ENCODE measurements at places on chromosomes 3 and 15.

GRCh38 chr3:131077904-131078303, 51.2 kb downstream of the NEK11 start:
- DNase-seq, result no peak

DNA sequence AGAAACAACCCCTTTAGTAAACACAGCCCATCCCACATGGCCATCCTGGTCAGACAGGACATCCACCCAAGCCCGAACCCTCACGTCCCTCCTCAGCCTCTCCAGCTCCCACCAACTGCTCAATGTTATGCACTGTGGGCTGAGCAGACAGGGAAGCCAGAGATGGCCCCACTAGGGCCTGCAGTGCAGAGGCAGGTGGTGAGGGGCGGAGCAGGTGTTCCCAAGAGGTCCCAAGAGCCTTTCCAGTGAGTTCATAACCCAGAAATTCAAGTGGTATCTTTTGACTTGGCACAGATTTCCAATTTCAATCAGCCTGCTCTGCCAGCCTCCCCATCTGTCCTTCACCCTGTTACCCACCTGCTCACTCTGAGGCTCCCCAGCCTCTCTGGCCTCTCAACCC, 130.3 kb downstream of the LIPC start:
- no peak for DNase-seq

- DNase-seq, result no peak
Measured at GRCh38 chr3:130627882-130628281, 110.9 kb downstream of the COL6A6 start.

DNA sequence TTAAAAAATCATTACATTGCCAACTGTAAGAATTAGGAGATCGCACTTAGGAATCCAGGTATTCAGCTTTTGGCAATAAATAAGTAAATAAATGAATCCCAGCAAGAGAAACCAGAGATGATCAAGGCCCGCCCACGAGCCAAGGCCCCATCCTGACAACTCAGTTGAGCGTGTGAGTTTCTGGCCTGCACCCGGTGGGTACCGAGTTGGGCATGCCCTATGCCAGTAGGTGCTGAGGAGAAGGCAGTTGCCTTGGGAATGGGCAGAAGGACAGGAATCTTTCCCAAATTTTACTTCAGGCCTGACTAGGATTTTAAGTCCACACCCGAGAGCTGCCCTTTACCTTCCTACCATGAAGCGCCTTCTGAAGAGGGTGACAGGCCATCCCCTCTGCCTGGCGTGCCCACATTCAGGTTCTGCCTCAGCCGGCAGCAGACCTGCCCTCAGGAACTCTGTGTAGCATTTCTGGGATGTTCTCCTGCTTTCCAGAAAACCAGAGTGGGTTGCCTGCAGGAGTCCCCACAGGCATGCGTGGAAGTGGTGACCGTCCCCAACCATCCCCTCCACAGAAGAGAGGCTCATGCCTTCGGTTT, 99.3 kb upstream of the ALDH1A3 start:
- DNase-seq, result no peak

DNA sequence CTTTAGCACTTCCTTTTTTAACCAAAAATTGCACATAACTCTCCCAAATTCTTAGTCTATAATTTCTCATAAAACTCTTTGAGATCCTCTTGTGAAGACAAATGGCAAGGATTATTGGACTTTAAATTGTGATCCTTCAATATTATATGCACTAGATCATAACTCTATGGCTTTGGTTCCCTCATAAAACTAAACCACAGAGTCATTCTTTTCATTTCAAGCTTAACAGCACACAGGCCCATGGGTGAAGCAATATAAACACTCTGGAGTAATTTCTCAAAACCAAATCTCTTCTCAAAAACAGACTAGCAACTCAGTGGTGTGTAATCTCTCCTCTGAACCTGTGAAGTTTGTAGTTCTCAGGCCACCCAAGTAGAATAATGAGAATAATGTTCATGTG, 171.0 kb upstream of the NECTIN3 start:
- no peak for DNase-seq

- no peak for DNase-seq
Measured at GRCh38 chr15:36511594-36511993, 67.8 kb upstream of the CDIN1 start.

DNA sequence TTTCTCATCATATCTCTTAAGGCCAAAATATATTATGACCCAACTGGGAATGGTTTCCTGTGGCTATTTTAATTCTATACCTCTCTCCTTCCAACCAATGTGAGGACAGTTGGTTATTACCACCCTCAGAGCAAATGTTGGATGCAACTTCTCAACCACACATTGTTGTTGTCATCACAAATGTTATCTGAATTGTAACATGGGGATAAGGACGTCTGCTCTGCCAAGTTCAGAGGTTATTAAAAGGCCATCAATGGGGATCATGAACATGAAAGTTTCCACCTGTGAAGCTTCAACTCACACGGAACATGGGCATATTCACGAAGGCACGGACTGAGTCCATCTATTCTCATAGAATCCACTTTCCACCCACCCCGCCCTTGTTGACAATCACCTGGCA, 46.8 kb downstream of the MB21D2 start:
- DNase-seq, result no peak

GRCh38 chr3:7368597-7368996, 507.7 kb downstream of the GRM7 start:
- DNase-seq, result no peak

DNA sequence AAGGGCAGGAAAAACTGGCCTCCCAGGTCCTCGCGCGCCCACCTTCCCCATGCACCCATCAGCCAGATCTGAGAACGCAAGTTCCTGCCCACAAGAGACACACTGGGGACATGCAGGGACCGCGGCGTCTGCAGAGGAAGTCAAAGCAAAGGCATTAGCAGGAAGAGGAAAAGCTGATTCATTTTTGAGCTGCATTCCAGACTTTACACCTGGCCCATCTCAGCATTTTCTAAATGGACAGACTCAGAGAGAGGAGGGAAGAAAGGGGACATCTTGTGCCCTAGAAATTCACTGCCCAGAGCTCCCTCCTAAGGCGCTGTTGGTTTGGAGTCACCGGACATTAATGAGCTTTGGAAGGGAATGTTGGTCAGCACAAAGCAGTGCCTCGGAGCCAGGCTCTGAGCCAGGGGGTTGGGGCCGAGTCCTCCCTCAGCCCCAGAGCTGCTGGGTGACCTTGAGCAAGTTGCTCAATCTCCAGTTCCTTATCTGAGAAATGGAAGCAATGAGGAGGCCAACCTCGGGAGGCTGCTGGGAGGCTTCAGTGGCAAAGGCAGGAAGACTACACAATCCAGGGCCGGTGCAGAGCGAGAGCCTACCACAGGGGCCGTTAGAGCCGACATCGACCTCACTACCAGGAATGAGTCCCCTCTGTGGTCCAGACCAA, 150.5 kb upstream of the IQSEC1 start:
- DNase-seq, result no peak

DNA sequence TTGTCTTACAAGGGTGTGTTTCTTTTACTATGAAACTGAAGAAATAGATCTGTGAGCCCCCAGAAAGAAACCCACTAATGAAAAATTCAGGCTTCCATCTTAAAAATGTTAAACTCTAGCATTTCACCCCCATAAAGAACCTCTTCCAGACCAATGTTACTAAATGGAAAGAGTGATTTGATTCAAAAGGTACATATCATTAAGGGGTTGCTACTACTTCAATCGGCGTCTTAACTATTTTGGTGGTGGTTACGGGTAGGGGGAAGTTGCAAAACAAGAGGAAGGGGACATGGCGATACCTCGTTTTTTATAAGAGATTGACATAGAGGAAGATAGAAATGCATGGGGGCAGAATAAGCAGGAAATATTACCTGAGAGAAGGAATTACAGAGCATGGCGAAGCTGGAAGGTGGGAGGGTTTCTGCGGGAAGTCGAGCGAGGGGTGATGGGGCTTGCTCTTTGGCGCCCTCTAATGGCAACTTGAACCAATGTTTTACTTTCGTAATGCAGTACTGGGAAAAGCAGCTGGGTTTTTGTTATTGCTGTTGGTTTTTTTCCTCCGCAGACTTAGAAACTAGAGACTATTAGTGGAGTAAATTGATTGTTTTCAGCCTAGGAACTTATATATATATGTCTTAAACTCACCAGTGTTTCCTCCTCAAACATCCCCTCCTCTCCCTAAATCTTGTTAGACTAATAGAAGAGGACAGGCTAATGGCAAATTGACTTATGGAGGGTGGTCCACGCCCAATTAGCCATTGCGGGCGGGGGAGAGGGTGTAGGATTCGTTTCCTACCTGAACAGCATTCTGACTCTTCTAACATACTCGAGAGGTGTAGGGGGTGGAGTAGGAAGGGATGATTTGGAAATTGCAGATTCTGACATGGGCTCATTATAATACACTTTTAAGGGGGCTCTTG, 11.3 kb upstream of the SOX2 start:
- no peak for DNase-seq

- no peak for DNase-seq
Measured at GRCh38 chr3:131988209-131988608, 46.6 kb downstream of the CPNE4 start.

DNA sequence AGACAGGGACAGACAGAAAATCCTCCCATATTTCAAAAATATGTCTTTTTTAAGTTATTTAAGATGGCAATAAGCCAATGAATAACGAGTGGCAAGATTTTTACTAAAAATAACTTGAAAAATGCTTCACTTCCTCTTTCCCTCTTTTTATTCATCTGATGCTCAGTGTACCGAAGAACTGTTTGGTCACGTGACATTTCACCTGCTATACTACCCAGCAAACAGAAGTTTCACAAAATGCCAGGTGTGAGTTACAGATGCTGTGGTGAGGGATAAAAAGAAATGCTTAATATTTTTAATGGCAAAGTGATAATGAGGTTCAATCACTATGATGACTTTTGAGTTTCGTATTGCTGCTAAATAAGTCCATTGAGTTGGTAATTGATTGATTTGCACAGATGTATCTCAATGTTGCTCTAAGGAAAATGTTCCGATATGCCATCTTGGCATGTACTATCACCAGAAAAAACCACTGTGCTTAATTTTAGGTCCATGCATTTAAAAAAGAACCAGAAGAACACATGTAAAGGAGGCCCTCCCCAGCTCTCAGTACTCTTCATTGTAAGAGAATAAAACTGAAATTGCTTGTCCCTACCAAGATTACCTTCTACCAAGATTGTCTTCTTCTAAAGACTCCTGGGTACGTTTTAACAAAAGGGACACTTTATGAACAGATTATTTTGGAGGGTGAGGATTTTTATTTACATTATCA, 26.0 kb upstream of the SEC62 start:
- DNase-seq, result no peak

- no peak for DNase-seq
Measured at GRCh38 chr15:44340410-44340809, 51.9 kb downstream of the GOLM2 start.

DNA sequence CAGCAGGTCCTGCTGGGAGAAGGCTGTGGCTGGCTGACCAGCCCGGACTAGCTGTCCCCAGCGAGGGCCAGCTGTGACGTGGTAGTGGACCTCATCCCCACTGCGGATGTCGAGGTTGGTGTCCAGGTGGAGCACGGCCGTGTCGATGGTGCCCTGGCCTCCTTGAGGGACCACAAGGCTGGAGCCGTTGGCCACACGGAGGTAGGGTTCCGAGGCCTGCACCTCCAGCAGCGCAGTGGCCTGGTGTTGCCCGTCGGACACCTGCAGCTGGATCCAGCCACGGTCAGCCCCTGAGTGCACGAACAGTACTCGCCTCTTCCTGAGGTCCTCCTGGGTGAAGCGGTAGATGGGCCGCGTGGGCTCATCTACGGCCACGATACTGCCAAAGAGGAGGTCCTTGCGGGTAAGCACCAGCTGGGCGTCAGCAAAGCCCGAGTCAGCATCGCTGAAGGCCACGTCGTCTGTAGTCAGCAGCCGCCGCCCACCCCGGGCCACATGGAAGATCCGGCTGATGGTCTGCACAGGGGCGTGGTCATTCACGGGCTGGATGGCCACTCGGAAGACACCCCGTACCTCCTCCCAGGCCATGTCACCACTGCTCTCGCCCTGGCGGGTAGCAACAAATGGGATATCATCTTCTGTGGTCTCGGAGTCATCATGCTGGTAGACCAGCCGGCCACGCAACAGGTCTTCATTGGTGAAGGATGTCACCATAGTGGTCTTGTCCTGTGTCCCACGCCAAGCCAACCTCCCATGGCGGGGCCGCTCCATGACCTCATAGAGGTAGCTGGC, 25.0 kb downstream of the CSPG4 start:
- DNase-seq, result no peak

GRCh38 chr15:61769557-61769956, 290.7 kb downstream of the VPS13C start:
- no peak for DNase-seq

DNA sequence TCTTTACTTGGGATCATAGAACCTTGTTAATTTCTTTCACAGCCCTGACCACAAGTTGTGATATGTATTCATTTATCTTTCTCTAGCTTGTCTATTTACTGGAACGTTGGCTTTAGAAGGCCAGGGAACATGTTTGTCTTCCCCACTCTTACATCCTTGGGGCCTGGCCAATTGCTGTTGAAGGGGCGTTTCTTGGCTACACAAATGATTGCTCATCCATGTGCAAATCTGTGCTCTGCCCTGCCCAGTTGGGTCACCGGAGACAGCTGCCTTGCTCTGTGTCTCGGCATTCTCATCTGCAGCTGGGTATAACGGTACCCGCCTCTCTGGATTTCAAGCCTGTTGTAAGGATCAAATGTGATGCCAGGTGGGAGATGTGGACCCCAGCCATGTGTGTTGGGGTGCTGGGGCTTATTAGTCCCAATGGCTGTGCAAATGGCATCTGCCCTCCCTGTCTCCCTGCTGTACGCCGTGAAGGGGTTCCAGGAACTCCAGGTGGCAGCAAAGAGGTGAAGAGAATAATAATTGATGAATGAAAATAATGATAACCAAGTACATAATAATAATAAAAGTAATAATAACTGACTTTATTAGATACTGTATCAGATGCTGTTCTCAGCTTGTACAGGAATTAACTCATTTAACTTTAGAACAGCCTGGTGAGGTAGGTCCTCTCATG, 24.0 kb upstream of the TLE3 start:
- no peak for DNase-seq

GRCh38 chr3:115248274-115248673, 101.2 kb upstream of the ZBTB20 start:
- no peak for DNase-seq

- DNase-seq, result no peak
Measured at GRCh38 chr3:67578416-67578815, 76.0 kb downstream of the SUCLG2 start.
